ENCODE measurements at places on chromosomes 13 and 19. TPM values are rescaled to one million over a fixed set of nuclear protein-coding genes. Genes with fewer than 3 reads are reported as not detected.

The SYNGR4 gene
- total RNA-seq: not detected

The NMRK2 gene
- not detected for total RNA-seq

The TUBB4A gene
- total RNA-seq: 16.8 TPM

The DIRAS1 gene
- total RNA-seq: 7.7 TPM

The C1QTNF9 gene
- not detected for total RNA-seq

The CEACAM7 gene
- not detected for total RNA-seq

The CTXN1 gene
- total RNA-seq: not detected

The GAMT gene
- 8.8 TPM for total RNA-seq

The SPTBN4 gene
- 0.20 TPM for total RNA-seq

The KIR2DL3 gene
- total RNA-seq: not detected

DNA sequence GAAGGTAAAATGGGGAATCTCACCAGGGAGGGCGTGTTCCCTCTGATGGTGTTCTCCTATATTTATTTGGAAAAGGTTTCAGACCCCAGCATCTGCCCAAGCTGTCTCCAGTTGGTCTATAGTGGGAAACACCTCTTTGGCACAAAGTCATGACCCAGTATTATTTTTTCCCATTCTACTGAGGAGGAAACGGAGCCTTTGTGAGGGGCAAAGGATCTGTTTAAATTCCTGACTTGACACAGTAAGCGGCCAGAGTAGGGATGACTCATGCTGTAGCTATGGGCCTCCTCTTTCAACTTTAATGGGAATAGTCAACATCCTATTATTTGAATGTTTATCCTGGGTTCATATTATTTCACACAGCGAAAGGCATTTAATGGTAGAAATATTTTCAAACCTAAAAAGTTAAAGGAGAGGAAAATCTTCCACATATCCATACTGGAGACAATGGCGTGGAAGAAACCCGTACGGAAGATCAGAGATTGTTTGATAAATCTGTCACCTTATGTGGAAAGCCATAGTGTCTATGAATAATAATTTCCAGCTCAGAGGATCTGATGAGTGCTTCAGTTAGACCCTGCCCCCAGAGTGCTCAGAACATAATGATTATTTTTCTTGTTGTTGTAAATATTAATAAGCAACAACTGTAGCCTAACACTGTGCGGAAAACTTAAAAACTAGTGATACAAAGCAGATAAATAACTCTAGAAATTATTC lies 126.0 kb downstream of the FOXO1 start:
- H3K27ac ChIP-seq: no peak overlapping the region
- no peaks in the 10 kb centered on the region for H3K27me3 ChIP-seq
- DNase-seq: no peak

DNA sequence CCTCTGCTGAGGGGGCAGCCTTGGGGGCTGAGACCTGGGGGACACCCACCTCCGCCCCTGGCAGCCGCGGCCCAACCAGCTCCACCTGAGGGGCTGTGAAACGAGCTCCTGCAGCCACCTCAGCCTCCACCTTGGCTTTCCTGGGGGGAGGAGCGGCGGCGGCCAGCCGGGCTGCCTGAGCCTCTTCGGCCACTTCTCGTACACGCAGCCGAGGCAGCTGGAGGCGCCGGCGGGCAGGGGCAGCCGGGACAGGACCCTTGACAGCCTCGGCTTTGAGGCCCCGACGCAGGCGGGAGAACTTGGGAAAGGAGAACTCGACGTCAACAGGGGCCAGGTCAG lies 7.6 kb upstream of the HIPK4 start:
- DNase-seq: no peak
- H3K27me3 ChIP-seq: peaks cover 7% of the 10 kb centered on the region
- H3K27ac ChIP-seq: no peak overlapping the region
- no peaks in the 10 kb centered on the region for H3K36me3 ChIP-seq
- peaks cover 6% of the 10 kb centered on the region for H3K4me1 ChIP-seq
- H3K4me3 ChIP-seq: no peak overlapping the region

DNA sequence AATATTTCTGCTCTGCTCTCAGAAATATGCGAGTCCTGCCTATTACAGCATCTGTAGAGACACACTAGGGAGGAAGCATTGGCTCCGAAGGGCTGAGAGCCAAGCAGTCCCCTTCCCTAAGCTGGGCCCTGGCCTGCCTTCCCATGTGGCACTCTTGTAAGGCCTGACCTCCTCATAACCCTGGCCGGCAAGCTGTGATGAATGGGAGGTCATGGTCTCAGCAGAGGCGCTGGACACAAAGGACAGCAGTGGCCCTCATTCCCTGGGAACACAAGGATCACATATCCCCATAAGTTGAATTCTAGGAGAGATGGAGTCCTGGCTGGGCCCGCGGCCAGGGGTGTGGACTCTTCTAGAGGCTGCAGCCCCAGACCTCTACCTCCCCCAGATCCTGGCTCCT lies 483.3 kb downstream of the ZNF536 start:
- no peaks in the 10 kb centered on the region for H3K27me3 ChIP-seq
- no peak overlapping the region for H3K4me3 ChIP-seq
- DNase-seq: no peak
- no peaks in the 10 kb centered on the region for H3K36me3 ChIP-seq
- H3K27ac ChIP-seq: no peak overlapping the region

GRCh38 chr13:94974015-94974951 lies 261.9 kb upstream of the SOX21 start:
- H3K4me3 ChIP-seq: no peak overlapping the region
- no peaks in the 10 kb centered on the region for H3K36me3 ChIP-seq
- no peaks in the 10 kb centered on the region for H3K4me1 ChIP-seq
- DNase-seq: no peak
- peaks cover 14% of the 10 kb centered on the region for H3K27me3 ChIP-seq

GRCh38 chr13:77637588-77637987 lies 59.9 kb upstream of the SLAIN1 start:
- H3K36me3 ChIP-seq: no peaks in the 10 kb centered on the region
- no peaks in the 10 kb centered on the region for H3K4me1 ChIP-seq
- H3K4me3 ChIP-seq: no peak overlapping the region
- H3K27me3 ChIP-seq: peaks cover 6% of the 10 kb centered on the region
- no peak for DNase-seq

- H3K27ac ChIP-seq: no peak overlapping the region
- H3K36me3 ChIP-seq: no peaks in the 10 kb centered on the region
- no peak for DNase-seq
- no peak overlapping the region for H3K4me3 ChIP-seq
Measured at GRCh38 chr19:48603001-48603400, 3.5 kb upstream of the SPACA4 start.

Data from activated B cell treated with CpG ODN at 0.5 μM for 24 hours (primary cell).